NCI-H510A (cell line): ENCODE measurements at places on chromosomes 6 and 20.

DNA sequence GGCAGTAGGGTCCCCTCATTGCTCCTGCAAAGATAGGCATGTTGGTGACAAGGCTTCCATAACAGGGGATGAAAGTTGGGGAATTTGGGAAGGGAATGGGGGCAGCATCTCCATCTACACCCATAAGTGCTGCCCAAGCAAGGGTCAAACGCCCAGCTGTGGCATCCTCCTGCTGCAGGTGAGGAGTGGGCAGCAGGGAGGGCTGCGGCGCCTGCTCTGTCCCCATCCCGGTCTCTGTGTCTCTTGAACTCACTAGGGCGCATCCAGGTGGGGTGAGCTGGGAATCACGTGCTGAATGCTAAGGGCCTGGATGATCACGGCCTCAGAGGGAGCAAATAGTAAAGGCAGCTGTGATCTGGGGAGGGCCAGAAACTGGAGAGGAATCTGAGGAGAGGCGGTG lies 9.1 kb downstream of the MICA start:
- DNase-seq = no peak

- DNase-seq = no peak
Observed at GRCh38 chr6:113999284-113999683, 28.3 kb upstream of the HDAC2 start.

DNA sequence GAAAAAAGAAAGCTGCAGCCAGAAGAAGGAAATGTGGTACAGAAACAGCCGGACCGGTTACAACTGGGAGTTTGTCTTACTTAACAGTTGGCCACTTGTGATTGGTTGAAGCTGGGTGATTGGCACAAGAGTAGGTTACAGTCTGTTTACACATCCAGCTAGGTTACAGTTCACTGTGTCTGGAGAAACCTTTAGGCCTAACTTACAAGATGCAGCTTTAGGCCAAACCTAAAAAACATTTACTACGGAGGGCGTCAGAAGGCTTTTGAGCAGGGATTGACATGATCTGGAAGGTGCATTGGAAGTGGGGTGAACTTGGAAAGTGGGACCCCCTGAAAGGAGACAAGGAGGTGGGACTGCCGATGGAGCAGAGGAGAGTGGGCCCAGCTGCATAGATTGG lies 122.3 kb downstream of the BANF2 start:
- peak; percentile 39 for DNase-seq

- DNase-seq = no peak
Observed at GRCh38 chr6:16279243-16279642, 40.9 kb downstream of the GMPR start.

DNA sequence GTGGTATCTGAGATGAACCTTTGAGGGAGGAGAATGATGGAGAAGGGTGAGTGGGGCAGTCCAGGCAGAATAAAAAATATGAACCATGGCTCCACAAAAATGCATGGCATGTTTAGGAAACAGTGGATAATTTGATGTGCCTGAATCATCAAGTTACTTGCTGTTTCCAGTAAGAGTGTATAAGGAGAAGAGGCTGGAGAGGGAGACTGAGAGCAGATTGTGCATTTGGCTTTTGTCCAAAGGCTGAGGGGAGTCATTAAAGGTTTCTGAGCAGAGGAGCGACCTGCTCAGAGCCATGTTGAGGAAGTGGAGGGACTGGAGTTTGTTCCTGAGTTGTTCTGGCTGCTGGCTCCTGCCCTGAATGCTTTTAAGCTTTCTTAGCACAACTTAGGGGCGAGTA lies 6.1 kb downstream of the MMP24 start:
- DNase-seq = no peak
